ENCODE measurements at places on chromosomes 1 and 21.

DNA sequence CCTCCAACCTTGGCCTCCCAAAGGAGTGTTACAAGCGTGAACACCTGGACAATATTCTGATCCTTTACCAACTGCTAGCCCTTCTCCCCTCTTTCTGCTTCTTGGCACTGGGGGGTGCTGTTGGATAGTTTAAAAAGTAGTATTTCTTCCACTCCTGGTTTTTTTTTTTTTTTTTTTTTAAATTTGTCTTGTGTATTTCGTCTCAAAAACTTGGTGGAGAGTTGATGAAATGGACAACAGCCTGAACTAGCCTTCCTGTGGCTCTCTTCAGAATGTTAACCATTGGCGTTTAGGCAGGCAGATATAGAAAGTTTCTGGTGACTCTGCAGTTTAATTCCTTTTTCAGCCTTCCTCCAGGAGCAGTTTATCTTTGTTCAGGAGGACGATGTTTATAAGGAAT is 69.7 kb upstream of the USP24 start:
- no peak for DNase-seq

DNA sequence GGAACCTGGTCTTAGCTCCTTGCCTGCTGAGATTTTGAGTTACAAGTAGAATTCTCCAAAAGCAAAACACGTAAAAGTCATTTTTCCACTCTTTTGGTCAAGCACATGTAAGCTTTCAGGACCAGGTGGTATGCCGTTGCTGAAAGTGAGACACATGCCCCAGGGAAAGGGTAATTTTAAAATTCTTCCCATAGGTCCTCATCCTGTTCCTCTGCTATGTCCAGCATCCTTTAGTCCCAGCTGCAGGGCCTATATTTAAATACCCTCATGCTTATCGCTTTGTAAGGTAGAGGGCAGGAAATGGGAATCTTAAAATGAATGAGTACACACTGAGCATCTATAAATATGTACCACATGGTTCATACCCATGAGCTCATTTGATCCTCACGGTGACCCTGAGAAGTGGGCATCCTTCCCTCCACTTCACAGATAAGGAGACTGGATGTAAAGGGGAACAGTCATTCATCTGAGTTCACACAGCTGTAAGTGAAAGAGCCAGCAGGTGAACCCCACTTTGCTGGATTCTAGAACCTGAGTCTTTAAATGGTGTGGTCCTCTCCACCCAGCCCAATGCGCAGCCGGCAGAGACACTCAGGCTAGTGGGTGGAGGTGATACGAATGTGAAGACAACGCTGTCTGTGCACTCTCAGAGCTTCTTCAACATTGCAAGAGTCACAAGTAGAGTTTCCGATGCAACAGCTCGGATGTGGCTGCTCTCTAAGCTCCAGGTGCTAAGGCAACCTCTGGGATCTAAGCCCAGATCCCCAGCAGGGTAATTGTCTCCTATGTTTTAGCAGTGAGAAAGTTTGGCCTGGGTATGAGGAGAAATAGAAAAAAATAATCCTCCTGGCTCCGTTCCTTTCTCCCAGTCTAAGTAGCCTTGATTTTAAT is 163.5 kb downstream of the PLXNA2 start:
- DNase-seq = no peak

- no peak for DNase-seq
Measured at GRCh38 chr1:40391688-40392145, 18.2 kb downstream of the SMAP2 start.

DNA sequence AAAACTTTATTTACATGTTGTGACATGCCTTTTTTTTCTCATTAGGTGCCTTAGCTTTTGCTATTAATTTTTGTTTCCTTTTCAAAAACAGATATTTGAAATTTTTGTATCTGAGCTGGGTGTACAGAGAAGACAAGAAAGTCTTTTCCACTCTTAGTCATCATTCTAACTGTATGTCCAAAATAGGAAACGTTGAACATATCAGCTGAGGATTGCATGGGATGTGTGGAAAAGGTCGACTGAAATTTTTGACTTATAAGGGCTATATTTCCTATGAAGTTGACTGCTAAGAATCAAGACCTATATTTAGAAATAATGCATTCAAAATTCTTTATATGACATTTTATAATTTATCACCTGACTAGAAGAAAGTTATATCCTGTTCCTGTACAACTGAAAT is 270.0 kb upstream of the ZRANB2 start:
- DNase-seq = no peak

GRCh38 chr1:208654241-208654640 is 410.1 kb upstream of the PLXNA2 start:
- no peak for DNase-seq

DNA sequence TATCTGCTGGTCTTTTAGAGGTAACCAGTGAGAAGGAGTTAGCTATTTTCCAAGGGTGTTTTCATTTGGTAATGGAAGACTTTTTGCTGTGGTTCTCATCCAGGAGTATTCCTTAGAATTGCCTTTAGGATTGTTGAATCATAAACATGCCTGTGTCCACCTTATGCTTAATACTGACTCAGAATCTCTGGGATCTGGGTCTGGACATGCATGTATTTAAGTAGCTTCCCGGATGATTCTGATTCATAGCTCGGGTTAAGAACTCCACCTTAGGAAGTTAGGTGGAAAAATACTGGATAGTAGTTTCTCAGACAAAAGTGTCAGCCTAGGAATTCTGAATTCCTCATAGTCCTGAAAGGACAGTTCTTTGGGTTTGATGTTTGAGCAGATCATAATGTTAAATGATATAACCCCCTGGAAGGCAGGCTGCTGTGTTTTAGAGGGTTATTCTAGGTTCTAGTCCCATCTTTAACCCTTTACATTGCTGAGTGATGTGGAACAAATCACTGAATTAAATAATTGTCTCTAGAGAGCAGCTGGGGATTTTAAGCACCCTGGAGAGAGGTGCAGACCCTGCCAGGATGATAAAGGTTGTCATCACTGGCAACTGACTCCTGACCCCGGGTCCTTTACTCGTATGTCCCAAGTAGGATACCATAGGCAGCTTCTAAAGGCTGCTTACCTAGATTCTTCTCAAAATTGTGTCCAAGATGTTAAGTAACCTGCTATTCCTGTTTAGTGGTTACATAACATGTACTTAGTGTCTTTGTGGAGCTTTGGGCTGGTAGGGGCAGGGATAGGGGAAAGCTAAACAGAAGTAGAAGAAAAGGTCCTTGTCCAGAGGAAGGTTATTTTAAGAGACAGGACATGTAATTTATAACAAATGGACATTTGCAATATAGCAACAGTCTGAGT is 14.5 kb upstream of the C4BPB start:
- DNase-seq = no peak

DNA sequence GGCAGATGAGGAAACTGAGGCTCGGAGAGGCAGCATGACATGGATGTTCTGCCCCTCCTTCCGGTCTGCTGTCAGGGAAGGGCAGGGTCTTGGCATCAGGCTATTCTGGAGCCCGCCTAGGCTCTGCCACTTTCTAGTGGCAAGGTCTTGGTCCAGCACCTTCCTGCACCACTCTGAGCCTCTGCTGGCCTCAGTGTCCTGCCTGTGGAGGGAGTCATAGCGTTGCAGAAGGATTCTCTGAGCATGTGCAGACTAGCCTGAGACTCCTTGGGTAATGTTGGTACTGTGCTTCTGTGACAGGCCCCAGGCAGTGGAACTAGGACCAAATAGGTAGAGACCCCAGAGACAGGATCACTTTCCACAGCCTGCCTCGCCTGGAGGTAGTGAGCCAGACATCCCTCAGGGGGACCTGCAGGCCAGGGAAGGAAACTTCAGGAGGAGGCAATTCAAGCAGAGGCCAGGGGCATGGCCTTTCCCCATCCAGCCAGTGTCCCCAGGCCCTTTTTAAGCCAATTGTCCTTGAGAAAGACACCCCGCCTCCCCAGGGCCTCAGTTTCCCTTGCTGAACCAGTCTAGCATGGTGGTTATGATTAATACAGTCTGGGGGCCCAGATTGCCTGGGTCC is 10.6 kb downstream of the EDN2 start:
- no peak for DNase-seq

DNA sequence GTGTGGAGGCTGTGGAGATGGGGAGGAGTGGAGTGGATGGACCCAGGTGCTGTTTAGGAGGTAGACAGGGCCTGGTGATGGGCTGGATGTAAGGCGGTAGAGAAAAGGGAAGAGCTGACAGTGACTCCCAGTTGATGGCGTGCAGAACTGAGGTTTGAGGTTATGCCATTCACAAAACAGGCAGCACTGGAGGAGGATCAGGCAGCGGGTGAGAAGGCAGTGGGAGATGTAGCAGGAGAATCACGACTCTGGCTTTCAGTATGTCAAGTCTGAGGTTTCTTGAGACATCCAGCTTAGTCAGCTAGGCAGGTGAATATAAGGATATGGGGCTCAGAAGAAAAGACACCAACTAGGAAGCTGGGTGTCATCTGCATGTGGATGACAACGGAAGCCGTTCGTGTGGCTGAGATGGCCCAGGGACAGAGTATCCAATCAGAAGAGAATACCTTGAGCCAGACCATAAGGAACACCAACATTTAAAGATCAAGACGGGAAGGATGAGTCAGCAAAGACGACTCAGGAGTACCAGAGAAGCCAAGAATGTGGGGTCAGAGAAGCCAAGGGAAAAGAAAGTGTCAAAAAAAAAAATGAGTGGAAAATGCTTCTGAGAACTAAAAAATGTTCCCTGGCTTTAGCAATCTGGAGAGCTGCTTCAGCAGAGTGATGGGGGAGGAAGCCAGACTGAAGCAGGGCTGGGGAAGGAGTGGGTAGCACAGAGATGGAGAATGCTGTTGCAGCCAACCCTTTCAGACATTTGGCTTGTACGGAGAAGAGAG is 15.2 kb downstream of the LRRN2 start:
- no peak for DNase-seq

DNA sequence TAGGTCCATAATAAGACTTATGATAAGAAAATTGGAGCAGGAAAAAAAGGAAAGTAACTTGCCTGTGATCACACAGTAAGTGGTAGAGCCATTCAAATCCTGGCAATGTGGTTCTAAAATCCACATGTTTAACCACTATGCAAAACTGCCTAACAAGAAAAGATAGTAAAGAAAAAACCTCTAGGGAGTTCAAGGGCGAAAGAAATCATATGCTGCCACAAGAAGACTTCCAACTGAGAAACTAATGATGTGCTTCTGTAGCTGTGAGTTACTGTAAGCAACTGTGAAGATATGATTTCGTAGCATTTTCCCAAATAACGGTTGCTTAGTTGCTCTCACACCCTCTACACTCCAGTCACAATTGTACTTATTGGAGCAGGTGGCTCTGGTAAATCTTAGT is 20.9 kb upstream of the LYPLAL1 start:
- DNase-seq = no peak

DNA sequence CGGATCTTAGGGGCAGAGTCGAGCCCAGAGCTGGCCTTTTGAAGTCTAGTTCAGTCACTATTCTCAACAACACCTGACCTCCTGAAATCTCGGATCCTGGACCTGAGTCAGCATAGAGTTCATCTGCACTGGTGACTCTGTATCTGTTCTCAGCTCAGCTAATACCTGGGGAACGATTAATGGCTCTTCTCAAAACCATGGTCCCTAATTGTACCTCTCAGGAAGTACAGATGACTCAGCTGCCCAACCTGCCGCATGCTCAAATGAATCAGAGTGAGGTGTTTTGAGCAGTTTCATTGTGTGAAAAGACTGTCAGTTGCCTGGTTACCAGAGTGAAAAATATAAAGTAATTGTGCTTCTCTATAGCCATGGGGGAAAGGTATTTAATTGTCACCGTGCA is 89.2 kb downstream of the SLC35F3 start:
- no peak for DNase-seq

DNA sequence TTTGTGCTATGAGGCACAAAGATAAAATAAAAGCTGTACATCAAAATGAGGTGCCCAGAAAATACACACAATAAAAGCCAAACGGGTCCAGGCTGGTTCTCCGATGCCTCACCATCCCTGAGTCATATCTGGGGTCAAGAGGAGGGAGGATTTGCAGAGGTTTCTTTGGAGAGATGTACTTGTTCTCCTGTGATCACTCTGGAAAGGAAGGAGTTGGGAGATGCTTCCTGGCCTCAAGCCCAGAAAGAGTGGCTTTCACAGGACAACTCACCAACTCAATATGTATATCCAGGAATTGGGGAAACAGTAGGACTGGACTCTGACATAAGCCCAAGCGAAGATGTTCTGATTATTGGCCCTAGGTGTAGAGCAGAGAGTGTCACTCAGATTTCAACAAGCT is 51.9 kb downstream of the DIPK1A start:
- DNase-seq = no peak

GRCh38 chr1:1000357-1001056 is 610 bp upstream of the HES4 start:
- DNase-seq = no peak

- DNase-seq = no peak
Measured at GRCh38 chr1:174405219-174405618, 42.5 kb upstream of the GPR52 start.

- DNase-seq = no peak
Measured at GRCh38 chr1:152182431-152182830, 23.4 kb upstream of the RPTN start.

- no peak for DNase-seq
Measured at GRCh38 chr1:167905182-167905581, 8.8 kb downstream of the ADCY10 start.

DNA sequence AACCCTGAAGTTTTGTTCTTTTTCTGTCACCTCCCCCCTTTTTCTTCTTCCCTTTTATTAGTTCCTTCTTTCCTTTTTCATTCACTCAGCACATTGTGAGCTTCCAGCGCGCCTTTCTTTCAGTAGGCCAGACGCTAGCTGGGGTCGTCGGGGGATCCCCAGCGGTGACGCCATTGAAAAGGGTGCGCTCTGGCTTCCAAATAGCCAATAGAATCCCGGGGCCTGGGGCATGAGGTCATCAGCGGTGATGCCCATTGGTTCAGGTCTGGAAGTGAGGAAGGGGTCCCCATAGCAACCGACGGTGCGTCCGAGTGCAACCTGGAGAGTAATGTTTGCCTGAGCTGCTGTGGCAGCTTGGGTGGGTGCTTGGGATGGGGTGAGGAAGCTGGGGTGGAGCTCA is 6.9 kb upstream of the EFNA3 start:
- DNase-seq = no peak

Data from stimulated activated CD8-positive, alpha-beta memory T cell treated with anti-CD3 and anti-CD28 coated beads, Interleukin-4, amount 100 ng/mL, for 1 hour (primary cell).